A549 treated with ZK216348 at 1 μM for 4 hours (cell line): ENCODE measurements at places on chromosomes 11 and 22. TPM values are rescaled to one million over a fixed set of nuclear protein-coding genes. Genes with fewer than 3 reads are reported as not detected.

ADAMTS8 gene
- 0.28 to 0.76 TPM (median 0.57 TPM) in 5 replicates for total RNA-seq

OR51B5 gene
- total RNA-seq, result 0.47 TPM in 1 of 5 replicates, not detected in the others

SPTY2D1 gene
- 15.5 to 20.5 TPM (median 18.2 TPM) in 5 replicates for total RNA-seq

MRPL48 gene
- total RNA-seq, result 45.3 to 66.7 TPM (median 52.9 TPM) in 5 replicates

OR52N4 gene
- not detected in 5 replicates for total RNA-seq

ANKK1 gene
- not detected in 5 replicates for total RNA-seq

RABL2B gene
- 16.8 to 24.0 TPM (median 19.7 TPM) in 5 replicates for total RNA-seq

OR51B4 gene
- not detected in 5 replicates for total RNA-seq

ACRV1 gene
- not detected in 5 replicates for total RNA-seq

ESAM gene
- total RNA-seq, result 7.8 to 14.2 TPM (median 12.0 TPM) in 5 replicates

RASD2 gene
- 0.70 to 1.3 TPM (median 1.1 TPM) in 5 replicates for total RNA-seq

C22orf15 gene
- not detected in 5 replicates for total RNA-seq

TRIM21 gene
- 20.5 to 26.1 TPM (median 23.1 TPM) in 5 replicates for total RNA-seq

SCGB1C1 gene
- total RNA-seq, result not detected in 5 replicates

RFPL3 gene
- total RNA-seq, result not detected in 5 replicates

FOLR1 gene
- not detected in 5 replicates for total RNA-seq

TYR gene
- total RNA-seq, result not detected in 5 replicates

SLC15A3 gene
- not detected in 5 replicates for total RNA-seq

OR2AG2 gene
- total RNA-seq, result not detected in 5 replicates

MUC15 gene
- not detected in 5 replicates for total RNA-seq

TUT1 gene
- 7.8 to 17.7 TPM (median 15.1 TPM) in 5 replicates for total RNA-seq

CARS1 gene
- total RNA-seq, result 55.6 to 66.9 TPM (median 61.3 TPM) in 5 replicates

RTN4RL2 gene
- 40.5 to 105 TPM (median 92.6 TPM) in 5 replicates for total RNA-seq

UPK2 gene
- total RNA-seq, result 0.37 to 1.5 TPM (median 0.67 TPM) in 5 replicates

SULT4A1 gene
- not detected in 5 replicates for total RNA-seq

ABCC8 gene
- 1.4 to 3.4 TPM (median 2.8 TPM) in 5 replicates for total RNA-seq

KDELR3 gene
- 15.5 to 23.2 TPM (median 18.7 TPM) in 5 replicates for total RNA-seq

DBX1 gene
- not detected in 5 replicates for total RNA-seq

TSGA10IP gene
- total RNA-seq, result not detected in 5 replicates

SCARF2 gene
- total RNA-seq, result 0.59 to 1.2 TPM (median 0.92 TPM) in 5 replicates

PHLDA2 gene
- total RNA-seq, result 67.6 to 139 TPM (median 116 TPM) in 5 replicates

CHST1 gene
- 1.3 to 1.9 TPM (median 1.6 TPM) in 5 replicates for total RNA-seq

TPH1 gene
- total RNA-seq, result 0.04 to 0.23 TPM (median 0.05 TPM) in 4 of 5 replicates, not detected in the other

RGL4 gene
- total RNA-seq, result not detected in 5 replicates
